ENCODE measurements at places on chromosomes 13 and 19.

GRCh38 chr13:24452044-24452443 is 60.5 kb downstream of the PARP4 start:
- DNase-seq, result no peak

DNA sequence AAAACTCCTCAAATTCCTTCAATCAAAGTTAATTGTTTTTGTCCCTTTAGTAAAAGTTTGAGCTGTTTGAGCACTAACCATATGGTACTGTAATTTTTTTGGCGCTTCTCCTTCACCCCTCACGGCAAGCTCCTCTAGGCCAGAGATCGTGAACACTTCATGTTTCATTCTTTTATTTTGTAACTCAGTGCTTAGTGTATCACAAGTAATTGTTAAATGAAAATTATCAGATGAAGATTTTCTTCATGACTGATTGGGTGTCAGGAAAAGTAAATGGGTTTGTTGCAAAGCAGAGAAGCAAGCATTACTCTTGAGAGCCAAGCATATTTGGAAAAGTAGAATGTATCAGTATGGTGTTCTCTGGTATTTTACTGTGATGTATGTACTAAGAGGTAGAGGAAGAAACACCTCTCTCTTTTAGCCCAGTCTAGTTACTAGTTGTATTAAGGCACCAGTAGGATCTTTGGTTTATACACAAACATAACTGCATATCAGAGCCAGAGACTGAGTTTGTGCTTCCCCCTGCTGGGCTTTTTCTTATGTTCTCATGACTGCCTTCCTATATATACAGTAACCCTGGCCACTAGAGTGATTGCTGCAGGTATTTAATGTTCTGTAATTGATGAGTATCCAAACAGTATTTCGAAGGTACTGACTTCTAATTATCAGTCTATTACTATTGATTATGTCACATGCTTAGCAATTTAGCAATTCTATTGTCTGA is 202.3 kb upstream of the KLHL1 start:
- no peak for DNase-seq

DNA sequence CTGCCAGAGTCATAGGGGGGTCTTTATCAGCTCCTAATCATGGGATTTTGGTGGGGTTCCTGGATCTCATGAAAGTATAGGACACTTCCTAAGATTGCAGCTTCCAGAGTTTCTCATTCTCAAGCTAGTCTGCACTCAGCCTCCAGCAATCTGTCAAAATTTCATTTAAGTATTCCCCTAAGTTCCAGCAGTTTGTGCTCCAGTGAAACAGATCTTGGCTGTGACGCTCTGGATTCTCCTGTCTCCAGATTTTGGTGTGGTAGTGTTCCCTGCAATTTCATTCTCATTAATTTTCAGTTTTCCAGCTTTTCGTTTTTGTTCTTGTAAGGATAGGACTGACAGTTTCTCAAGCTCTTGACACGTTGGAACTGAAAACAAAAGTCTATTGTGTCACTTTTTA is 908.9 kb upstream of the MIR17HG start:
- DNase-seq, result no peak

DNA sequence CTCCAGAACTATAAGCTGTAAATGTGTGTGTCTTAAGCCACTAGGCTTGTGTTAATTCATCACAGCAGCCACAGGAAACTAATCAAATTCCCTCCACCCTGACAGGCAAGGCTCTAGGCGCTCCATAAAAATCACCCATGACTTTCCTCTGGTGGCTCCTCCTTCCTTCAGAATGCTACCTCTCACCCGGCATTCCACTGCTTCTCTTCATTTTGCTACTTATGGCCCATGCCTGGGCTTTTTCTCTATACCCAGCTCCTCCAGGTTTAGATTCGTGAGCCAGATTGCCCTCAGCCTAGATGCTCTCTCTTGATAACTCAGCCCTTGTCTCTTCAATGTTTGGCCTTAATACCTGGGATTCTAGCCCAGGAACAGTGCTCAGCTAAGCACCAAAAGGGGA is 36.4 kb upstream of the MBNL2 start:
- no peak for DNase-seq

GRCh38 chr19:15443838-15444237 is 5.9 kb downstream of the WIZ start:
- no peak for DNase-seq

Measured in HFF-Myc (cell line).